Occipital lobe (tissue), 3 donors: ENCODE measurements at places on chromosomes 13 and 19. TPM values are rescaled to one million over a fixed set of nuclear protein-coding genes. Genes with fewer than 3 reads are reported as not detected.

Gene SIGLEC11
- total RNA-seq = 0.31 TPM

Gene TMEM145
- total RNA-seq = 47.1 TPM

Gene ZNF430
- 33.8 TPM for total RNA-seq

Gene ZNF222
- total RNA-seq = 12.3 TPM

Gene CGB8
- total RNA-seq = not detected

Gene TECR
- 12.8 TPM for total RNA-seq
